ENCODE measurements at places on chromosomes 5 and 9.

- peak; percentile 91 for DNase-seq
These were observed 342.5 kb upstream of the ACTBL2 start for GRCh38 chr5:57825031-57825686.

DNA sequence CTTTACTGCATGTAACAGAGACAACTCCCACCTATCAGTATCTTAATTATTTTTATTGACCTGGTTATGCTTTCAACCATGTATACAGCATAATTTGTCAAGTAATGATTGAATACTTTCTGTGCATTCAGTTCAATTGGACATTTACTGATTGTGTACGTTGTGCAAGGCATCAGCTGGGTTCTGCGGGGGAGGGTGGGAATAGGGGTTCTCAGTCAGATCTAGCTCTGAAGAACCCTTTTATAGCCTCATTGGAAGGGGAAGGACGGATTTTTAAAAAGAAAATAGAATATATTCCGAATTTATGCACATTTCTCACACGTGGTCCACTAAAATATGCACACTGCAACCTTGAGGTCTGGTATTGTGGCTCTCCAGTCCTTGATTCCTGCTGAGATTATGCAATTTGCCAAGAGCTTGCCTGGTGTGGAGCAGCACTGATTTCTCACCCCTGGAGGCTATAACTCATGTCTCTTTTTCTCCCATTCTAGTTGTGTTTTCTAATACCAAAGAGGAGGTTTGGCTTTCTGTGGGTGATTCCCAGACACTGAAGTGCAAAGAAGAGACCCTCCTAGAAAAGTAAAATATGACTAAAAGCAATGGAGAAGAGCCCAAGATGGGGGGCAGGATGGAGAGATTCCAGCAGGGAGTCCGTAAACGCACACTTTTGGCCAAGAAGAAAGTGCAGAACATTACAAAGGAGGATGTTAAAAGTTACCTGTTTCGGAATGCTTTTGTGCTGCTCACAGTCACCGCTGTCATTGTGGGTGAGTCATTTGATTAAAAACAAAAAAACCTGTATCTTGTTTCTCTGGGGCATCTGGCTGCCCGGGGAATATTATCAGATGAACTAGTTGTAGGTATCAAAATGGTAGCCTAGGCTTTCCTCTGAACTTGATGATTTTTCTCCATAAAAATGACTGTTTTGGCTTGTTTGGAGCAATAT, 1.7 kb downstream of the SLC1A3 start:
- peak; percentile 70 for DNase-seq

GRCh38 chr5:180438785-180439780, 55.1 kb upstream of the CNOT6 start:
- DNase-seq: no peak

GRCh38 chr5:147578228-147579024, 68.6 kb upstream of the DPYSL3 start:
- DNase-seq: peak; percentile 54

- DNase-seq: no peak
These were observed 40.5 kb upstream of the RUFY1 start for GRCh38 chr5:179509845-179510244.

- peak; percentile 40 for DNase-seq
These were observed 282.7 kb downstream of the GAS1 start for GRCh38 chr9:86664603-86665002.

DNA sequence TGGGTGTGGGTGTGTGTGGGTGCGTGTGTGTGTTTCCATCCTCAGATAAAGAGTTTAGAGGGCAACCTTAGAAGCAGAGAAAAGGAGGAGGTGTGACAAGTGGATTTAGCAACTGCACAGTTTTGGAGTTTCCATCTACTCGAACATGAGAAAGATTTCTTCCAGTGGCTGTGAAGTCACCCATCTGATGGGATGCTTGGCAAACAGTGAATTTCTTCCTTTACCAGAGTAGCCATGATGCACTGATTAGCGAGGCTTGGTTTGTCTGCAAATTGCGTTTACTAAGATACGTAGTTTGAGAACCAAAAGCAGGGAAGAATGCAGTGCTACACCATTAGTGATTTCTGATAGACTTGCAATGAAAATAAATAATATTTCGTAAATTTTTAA, 791 bp upstream of the STARD4 start:
- DNase-seq: no peak

DNA sequence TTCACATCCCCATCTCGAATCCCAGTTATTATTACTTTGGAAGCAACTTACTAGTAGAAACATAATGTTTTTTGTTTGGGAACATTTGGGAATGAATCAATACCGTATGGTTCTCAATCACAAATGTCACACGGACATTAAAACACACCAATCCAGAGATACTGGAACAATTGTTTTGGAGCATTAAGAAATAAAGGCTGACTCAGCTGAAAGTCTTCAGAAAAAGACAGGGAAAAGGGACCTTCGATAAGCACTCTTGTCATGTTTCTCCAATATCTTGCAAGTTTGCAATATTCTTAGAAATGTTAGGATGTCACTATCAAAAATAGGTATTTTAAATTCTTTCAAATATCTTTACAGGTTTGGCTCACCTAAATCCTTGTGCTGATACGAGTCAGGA, 362.4 kb downstream of the CETN3 start:
- DNase-seq: no peak

DNA sequence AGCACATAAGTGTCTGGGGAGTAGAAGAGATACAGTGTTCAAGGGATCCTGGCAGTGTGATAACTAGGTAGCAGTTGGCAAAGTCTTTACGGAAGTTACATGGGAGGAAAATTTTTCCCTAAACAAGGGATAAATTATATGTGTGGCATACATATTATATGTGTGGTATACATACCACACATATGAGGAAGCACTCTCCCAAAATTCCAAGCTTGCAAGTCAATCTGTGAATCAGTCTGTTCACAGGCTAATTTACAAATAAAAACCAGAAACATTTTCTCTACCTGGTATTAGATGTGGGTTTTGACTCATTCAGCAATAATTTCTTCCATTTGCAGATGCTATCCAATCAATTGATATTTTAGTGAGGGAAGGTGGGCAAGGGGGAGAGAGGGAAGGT, 110.0 kb downstream of the ISOC1 start:
- DNase-seq: peak; percentile 46
